ENCODE measurements at places on chromosomes 4 and X.

DNA sequence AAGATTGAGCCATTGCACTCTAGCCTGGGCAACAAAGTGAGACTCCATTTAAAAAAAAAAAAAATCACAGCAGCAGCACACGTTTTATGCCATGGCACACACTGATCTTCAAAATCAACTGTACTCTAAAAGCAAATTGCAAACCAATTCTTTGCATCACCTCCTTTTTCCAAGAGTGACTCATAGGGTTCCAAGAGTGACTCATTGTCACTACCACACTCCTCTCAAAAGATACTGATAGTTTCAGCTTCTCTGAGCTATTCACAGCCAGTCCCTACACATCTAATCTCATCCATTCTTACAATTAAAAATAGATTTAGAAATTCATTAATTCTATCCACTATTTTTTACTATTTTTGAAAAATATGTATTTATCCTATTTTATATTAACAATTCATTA lies 1494.9 kb upstream of the AGA start:
- no peak for DNase-seq

- DNase-seq = no peak
These were observed 1091.0 kb downstream of the C4orf33 start for GRCh38 chr4:130186931-130187330.

- no peak for DNase-seq
These were observed 315.4 kb downstream of the PPP3CA start for GRCh38 chr4:101031971-101032370.

- DNase-seq = no peak
These were observed 23.6 kb downstream of the RBM10 start for GRCh38 chrX:47168495-47169073.

DNA sequence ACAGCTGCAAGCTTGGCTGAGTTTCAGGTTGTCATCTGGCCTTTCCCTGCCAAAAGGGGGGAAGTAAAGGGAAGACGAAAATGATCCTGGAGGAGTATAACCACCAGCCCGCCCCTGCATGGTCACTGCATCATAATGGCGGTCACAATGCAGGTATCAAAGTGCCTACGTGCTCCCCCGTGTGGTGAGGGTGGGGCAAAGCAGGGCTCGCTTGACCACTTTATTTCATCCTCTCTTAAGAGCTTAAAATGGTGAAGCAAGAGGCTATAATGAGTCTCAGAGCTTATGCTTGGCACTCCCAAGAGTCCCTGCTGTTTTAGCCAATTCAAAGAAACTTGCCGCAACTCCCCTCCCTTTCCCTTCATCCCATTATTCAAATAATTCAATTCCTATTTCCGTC lies 105.6 kb downstream of the APOOL start:
- DNase-seq = no peak

GRCh38 chr4:156493858-156494257 lies 477.7 kb downstream of the PDGFC start:
- no peak for DNase-seq

GRCh38 chrX:39975101-39975925 lies 122.4 kb downstream of the BCOR start:
- DNase-seq = no peak

GRCh38 chr4:185532795-185533324 lies 2.4 kb downstream of the PDLIM3 start:
- DNase-seq = no peak

- DNase-seq = no peak
These were observed 30.1 kb upstream of the KIAA0232 start for GRCh38 chr4:6752486-6752829.

DNA sequence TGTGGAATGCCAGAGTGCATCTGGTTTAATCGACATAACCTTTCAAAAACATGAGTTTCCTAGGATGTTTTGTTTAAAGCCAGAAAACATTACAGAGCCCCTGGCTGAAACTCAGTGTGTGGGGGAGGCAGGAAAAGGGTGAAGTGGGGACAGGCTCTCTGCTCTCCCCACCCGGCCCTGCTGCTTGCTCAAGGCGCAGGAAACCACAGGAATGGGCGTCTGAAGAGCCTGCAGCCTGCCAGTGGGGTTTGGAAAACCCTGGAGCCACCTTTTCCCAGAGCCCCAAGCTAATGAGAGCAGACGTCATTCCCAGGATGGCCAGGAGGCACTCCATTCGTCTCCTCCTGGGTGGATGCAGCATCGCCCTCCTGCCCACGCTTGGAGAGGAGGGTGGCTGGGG lies 240.6 kb downstream of the AFAP1 start:
- no peak for DNase-seq

DNA sequence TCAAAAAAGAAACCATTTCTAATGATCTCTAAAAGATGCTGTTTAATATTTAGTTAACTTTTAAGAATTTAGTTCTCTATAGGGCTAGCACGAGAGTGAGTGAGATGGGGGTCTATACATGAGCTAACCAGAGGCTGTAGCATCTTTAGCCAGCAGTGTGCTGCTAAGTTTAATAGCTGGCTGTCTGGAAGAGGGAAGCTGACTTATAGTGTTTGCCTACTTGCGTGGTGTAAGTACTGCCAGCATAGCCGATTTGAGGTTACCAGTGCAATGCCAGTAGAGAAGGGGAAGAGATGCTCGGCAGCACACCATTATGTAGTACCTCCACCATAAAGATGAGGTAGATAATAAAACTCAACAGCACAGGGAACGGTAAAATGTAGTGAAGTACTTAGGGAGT lies 47.1 kb upstream of the TMEM131L start:
- DNase-seq = no peak

GRCh38 chrX:43500246-43500645 lies 155.9 kb upstream of the MAOA start:
- no peak for DNase-seq

- DNase-seq = no peak
These were observed 551.5 kb upstream of the ZFP42 start for GRCh38 chr4:187444061-187444460.

DNA sequence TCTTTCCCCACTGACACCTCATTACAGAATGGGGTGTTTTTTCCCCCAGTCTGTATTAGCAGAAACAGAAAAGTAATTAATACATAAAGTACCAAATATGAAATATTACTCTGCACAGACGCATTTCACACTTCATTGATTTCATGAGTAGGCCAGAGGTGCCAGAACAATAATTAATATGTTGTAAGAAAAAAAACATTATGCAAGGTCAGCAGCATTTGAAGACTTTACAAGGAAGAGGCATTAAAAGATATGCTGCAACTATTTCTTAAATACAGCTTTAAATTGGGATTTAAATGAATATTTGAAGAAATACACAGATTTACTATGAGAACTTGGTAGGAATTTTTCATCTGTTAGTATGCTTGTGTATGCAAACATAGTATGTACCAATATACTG lies 37.7 kb downstream of the NAA11 start:
- DNase-seq = no peak

- no peak for DNase-seq
These were observed 42.5 kb upstream of the KCNIP4 start for GRCh38 chr4:21991050-21991449.

- DNase-seq = no peak
These were observed 1071.8 kb downstream of the CCSER1 start for GRCh38 chr4:91198951-91199350.

DNA sequence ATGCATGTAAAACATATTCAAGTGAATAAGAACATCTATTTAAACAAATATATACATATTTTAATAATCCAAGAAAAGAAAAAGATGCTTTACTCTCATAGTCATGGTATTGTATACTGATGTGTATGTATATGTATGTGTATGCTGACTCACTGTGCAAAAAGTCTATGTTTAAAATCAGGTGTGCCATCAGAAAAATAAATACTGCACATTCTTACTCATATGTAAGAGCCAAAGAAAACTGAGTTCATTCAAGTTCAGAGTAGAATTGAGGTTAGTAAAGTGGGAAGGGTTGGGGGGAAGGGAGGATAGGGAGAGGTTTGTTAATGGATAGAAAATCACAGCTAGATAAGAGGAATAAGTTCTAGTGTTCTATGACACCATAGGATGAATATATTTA lies 403.9 kb upstream of the SMIM31 start:
- no peak for DNase-seq

GRCh38 chr4:94621491-94622080 lies 136.2 kb upstream of the BMPR1B start:
- no peak for DNase-seq

DNA sequence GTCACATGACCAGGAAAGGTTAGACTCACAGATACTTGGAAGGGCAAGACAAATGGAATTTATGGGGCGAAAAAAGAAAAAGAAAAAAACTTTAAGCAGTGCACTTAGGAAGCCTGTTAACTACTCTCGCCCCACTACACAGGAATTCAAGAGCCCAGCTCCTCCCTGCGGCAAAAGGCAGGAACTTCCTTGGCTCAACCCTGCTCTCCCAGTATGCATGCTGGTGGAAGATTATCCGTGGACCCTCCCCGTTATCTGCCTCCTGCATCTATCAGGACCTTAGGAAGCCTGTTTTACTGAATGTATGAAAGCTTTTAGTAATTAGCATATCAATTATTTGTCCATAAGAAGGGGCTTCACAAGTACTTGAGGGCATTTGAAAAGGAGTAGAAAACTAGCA lies 40.1 kb upstream of the RPA4 start:
- no peak for DNase-seq

GRCh38 chr4:141587897-141588296 lies 48.5 kb upstream of the IL15 start:
- DNase-seq = no peak

DNA sequence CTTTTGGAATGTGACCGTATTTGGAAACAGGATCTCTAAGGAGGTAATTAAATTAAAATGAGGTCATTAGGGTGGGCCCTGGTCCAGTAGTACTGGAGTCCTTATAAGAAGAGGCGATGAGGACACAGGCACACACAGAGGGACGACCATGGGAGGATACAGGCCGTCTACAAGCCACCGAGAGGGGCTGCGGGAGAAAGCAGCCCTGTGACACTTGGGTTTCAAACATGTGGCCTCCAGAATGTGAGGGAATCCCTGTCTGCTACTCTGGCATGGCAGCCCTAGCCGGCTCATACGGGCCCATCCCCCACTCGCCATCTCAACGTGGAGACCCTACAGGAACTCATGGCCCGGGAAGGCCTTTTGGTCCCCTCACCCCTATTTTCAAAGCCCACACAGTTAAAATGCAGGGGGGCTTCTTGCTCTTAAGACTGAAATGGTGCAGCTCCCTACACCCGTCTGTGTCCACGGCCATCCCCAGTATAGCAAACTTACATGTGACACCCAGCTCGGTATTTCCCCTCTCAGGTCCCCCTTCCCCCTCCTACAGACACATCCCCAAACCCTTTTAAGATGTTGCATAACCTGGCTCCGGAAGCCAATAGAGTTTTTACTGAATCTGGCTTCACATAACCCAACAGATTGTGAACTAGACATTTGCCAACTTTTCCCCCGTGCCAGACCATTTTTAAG lies 124.1 kb upstream of the TBL1X start:
- no peak for DNase-seq

DNA sequence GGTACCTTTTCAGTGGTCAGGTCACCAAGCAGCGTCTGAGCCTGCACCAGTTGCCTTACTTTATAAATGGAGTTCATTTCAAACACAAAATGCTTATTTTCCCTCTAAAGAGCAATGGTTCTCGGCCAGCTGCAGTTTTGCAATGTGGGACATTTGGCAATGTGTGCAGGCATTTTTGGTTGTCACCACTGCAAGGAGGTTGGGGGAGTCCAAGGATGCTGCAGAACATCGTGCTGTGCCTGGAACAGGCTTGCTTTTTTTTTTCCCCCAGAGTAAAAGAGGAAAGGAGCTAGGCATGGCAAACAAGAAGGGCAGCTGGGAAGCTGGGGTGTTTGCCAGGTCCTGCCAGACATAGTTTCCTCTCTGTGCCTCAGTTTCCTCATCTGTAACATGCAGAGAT lies 115.6 kb downstream of the GPR143 start:
- DNase-seq = no peak

DNA sequence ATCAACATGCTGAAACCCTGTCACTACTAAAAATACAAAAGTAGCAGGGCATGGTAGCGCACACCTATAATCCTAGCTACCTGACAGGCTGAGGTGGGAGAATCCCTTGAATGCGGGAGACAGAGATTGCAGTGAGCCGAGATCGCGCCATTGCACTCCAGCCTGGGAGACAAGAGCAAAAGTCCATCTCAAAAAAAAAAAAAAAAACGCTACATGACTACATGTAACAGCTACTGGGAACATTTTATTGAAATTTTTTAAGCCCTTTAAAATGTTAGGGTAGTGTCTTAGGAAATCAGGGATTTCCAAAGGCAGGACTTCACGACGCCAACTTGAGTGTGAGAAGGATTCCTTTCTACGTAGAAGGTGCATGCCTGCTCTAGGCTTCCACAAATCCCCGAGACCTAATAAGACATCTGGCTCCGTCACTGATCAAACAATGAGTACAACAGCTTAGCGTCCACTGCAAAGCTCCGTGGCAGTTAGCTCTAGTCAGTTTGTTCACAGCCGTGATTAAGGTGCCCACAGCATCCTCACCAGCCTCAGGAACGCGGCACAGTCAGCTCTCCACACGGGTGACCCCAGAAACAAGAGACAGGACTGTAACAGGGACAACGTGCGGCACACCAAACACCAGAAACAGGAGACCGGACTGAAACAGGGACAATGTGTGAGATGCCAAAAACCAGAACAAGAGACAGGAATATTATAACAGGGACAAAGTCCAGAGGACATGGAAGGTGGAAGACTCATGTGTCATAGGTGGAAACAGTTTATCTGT lies 33.7 kb downstream of the DHRSX start:
- no peak for DNase-seq

- DNase-seq = no peak
These were observed 57.2 kb downstream of the FNIP2 start for GRCh38 chr4:158826057-158826456.

GRCh38 chr4:23060776-23061175 lies 368.0 kb downstream of the GBA3 start:
- DNase-seq = no peak

DNA sequence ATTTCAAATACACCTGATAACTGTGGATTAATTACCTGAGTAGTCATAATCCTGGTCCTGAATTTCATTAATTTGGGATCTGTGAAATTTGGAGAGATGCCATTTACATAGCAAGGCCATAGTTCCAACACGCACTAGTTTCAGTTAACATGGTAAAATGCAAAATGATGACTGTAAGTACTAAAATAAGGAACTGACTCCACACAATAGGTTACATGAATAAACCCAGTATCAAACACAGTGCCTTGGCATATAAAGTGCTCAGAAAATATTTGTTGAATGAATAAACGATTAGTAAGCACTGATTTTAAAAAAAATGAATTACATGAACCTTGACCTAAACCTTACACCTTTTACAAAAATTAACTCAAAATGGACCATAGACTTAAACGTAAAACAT lies 9.0 kb downstream of the FBXO8 start:
- no peak for DNase-seq

- DNase-seq = no peak
These were observed 449.8 kb upstream of the AR start for GRCh38 chrX:67094061-67094460.

DNA sequence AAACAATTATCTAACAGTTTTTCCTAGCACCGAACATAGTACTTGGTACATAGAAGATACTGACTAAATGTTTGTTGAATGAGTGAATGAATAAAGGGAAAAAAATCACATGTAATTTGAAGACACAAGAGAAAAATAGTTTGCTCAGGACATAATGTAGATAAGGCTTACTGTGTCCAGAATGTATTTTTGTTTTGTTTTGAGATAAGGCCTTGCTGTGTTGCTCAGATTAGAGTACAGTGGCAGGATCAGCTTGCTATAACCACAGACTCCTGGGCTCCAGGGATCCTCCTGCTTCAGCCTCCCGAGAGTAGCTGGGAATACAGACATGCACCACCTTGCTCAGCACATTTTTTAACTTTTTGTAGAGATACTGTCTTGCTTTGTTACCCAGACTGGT lies 6.5 kb downstream of the FAM199X start:
- no peak for DNase-seq

GRCh38 chr4:25377572-25378436 lies 741 bp downstream of the ANAPC4 start:
- no peak for DNase-seq

All from stimulated activated CD4-positive, alpha-beta T cell treated with anti-CD3 and anti-CD28 coated beads, Interleukin-1b, Interleukin-23, amount 100 ng/mL, for 1 hour (primary cell).